ENCODE measurements at places on chromosomes 2 and 18. TPM values are rescaled to one million over a fixed set of nuclear protein-coding genes. Genes with fewer than 3 reads are reported as not detected.

GRCh38 chr2:142915502-142915901 lies 38.0 kb downstream of the KYNU start:
- no peaks in the 10 kb centered on the region for H3K36me3 ChIP-seq
- DNase-seq = no peak
- no peak overlapping the region for H3K27ac ChIP-seq
- peaks cover 6% of the 10 kb centered on the region for H3K27me3 ChIP-seq

GRCh38 chr18:24600076-24600654 lies 139.7 kb downstream of the HRH4 start:
- peak; percentile 31 for DNase-seq
- peaks cover 18% of the 10 kb centered on the region for H3K27me3 ChIP-seq
- no peak overlapping the region for H3K27ac ChIP-seq
- H3K4me1 ChIP-seq = no peaks in the 10 kb centered on the region

- no peak for DNase-seq
- H3K27ac ChIP-seq = no peak overlapping the region
- no peaks in the 10 kb centered on the region for H3K36me3 ChIP-seq
- H3K27me3 ChIP-seq = no peaks in the 10 kb centered on the region
- no peak overlapping the region for H3K4me3 ChIP-seq
- no peaks in the 10 kb centered on the region for H3K4me1 ChIP-seq
Observed at GRCh38 chr2:100718065-100718629, 101.8 kb upstream of the NPAS2 start.

GRCh38 chr2:179850188-179850587 lies 11.2 kb downstream of the ZNF385B start:
- no peak overlapping the region for H3K4me3 ChIP-seq
- no peaks in the 10 kb centered on the region for H3K4me1 ChIP-seq
- no peak overlapping the region for H3K27ac ChIP-seq
- H3K27me3 ChIP-seq = peaks cover 6% of the 10 kb centered on the region
- no peak for DNase-seq
- H3K36me3 ChIP-seq = no peaks in the 10 kb centered on the region

GRCh38 chr2:134999521-134999920 lies 47.7 kb downstream of the MAP3K19 start:
- no peak overlapping the region for H3K27ac ChIP-seq
- DNase-seq = no peak
- no peaks in the 10 kb centered on the region for H3K36me3 ChIP-seq

DNA sequence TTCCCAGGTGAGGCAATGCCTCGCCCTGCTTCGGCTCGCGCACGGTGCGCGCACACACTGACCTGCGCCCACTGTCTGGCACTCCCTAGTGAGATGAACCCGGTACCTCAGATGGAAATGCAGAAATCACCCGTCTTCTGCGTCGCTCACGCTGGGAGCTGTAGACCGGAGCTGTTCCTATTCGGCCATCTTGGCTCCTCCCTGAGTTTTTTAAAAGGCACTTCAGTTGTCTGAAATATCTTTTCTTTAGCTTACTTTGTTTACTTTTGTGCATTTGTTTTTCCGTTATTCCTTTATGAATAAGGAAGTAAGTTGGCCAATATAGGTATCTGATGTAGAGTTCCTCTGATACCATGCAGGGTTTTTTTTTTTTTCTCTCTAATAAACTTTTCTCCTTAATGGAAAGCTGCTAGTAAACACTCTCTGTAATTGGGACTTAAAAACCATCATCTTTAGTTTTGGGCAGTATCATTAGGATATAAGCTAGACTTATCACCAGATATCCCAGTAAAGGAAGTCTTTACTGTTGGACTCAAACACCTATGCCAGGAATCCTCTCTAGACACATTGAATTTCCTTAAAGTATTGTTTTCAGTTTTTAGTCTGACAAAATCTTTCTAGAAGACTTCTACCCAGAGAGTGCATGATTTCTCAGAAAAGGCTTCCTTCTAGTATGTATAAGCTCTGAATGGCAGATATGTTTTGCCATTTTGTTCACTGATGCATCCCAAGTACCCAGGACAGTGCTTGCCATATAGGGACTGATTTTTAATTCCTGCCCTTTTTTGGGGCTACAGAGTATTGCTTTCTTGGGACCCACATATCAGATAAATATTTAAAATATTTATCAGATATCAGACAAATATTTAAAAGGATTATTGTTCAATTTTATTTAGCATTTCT lies 35.8 kb upstream of the DYSF start:
- peak overlapping the region; percentile 93 for H3K27ac ChIP-seq
- peak overlapping the region; percentile 77 for H3K4me3 ChIP-seq
- H3K4me1 ChIP-seq = peaks cover 11% of the 10 kb centered on the region
- no peaks in the 10 kb centered on the region for H3K27me3 ChIP-seq
- H3K36me3 ChIP-seq = peaks cover 13% of the 10 kb centered on the region
- peak; percentile 18 for DNase-seq

GRCh38 chr2:106892048-106892447 lies 6.1 kb upstream of the ST6GAL2 start:
- H3K4me3 ChIP-seq = no peak overlapping the region
- H3K27ac ChIP-seq = no peak overlapping the region
- DNase-seq = no peak
- peaks cover 15% of the 10 kb centered on the region for H3K27me3 ChIP-seq
- H3K4me1 ChIP-seq = peaks cover 2% of the 10 kb centered on the region

GRCh38 chr2:144115739-144116291 lies 404.1 kb downstream of the ZEB2 start:
- no peak for DNase-seq
- H3K27me3 ChIP-seq = no peaks in the 10 kb centered on the region
- H3K36me3 ChIP-seq = peaks cover 2% of the 10 kb centered on the region

GRCh38 chr2:147016181-147016580 lies 828.6 kb upstream of the ACVR2A start:
- H3K4me1 ChIP-seq = no peaks in the 10 kb centered on the region
- DNase-seq = no peak
- H3K27ac ChIP-seq = no peak overlapping the region
- peaks cover under 1% of the 10 kb centered on the region for H3K27me3 ChIP-seq
- no peaks in the 10 kb centered on the region for H3K36me3 ChIP-seq

- H3K4me3 ChIP-seq = no peak overlapping the region
- no peak for DNase-seq
- peaks cover 16% of the 10 kb centered on the region for H3K36me3 ChIP-seq
Observed at GRCh38 chr2:12300927-12301326, 415.8 kb upstream of the TRIB2 start.

DNA sequence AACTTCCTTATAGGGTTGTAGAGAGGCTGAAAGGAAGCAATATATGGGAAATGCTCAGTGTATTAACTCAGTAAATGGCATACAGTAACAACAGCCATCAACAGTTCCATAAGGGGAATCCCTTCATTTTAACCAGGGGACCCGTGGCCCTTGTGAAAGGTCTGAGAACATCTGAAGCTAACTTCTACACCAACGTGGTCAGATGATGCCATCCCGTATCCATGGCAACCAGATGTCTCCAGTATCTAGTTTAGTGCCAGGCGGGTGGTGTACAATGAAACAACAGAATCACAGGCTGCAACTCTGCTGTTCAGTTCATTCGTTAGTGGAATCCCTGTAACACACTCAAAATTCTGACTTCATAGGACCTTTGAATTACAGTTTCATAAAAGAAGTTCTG lies 162.3 kb downstream of the TGIF1 start:
- H3K36me3 ChIP-seq = no peaks in the 10 kb centered on the region
- H3K4me1 ChIP-seq = peaks cover 27% of the 10 kb centered on the region
- no peak overlapping the region for H3K4me3 ChIP-seq
- peak; percentile 17 for DNase-seq

DNA sequence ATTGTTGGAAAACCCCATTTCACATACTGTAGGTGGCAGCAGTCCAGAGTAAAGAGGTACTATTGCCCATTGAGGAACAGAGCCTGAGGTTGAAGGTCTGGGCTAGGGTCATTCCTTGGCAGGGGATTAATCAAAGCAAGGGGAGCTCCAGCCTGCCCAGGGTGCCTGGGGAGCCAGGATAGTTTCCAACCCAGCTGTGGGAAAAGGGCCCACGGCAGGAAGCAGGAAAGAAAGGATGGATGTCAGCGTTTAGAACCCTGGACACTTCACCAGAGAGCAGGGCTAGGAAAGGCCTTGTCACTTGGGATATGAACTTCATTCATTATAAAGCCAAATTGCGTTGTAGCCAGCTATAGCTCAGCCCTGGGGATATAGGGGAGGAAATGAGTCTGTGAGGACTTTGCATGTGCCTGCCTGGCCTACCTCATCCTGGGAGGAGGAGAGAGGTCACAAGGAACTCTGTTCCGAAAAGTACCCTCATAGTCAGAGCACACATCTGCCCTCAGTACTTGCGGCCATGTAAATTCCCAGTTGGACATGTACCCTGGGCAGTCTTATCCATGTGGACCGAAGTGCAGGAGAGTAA lies 140.2 kb upstream of the COPS8 start:
- H3K4me1 ChIP-seq = no peaks in the 10 kb centered on the region
- H3K36me3 ChIP-seq = no peaks in the 10 kb centered on the region
- H3K27ac ChIP-seq = no peak overlapping the region
- DNase-seq = no peak
- H3K27me3 ChIP-seq = peaks cover 3% of the 10 kb centered on the region

DNA sequence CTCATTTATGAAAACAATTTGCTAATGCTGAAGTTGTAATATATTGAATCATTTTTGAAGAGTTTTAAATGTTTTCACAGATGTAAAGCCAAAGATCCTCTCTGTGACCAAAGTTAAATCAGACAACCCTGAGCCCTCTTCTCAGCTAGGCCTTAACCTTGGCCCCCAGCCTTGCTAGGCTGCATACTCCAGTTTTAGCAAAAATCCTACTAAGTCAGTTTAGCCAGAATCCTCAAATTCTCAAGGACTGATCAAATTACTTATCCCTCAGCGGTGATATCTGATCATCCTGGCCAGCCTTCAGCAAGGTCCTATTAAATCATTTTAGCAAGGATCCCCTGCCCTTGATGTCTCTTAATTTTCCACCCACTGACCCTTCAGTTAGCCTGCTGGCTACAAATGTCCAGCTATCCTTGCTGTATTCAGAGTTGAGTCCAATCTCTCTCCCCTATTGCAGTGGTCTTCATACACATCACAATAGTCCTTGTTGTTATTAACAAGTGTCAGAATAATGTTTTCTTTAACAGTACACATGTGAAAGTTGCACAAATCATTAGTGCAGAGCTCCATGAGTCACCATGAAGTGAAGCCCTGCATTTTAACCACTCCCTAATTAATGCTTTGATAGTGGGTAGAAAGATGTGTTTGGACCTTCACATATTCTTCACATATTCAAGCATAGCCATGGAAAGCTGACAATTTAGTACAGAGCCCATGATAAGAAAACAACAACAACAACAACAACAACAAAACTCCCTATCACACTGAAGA lies 206.4 kb downstream of the NBAS start:
- no peak for DNase-seq
- H3K36me3 ChIP-seq = peaks cover 38% of the 10 kb centered on the region
- no peaks in the 10 kb centered on the region for H3K4me1 ChIP-seq
- no peak overlapping the region for H3K27ac ChIP-seq
- no peak overlapping the region for H3K4me3 ChIP-seq

GRCh38 chr18:39571511-39571910 lies 2005.9 kb upstream of the CELF4 start:
- H3K4me3 ChIP-seq = no peak overlapping the region
- H3K36me3 ChIP-seq = no peaks in the 10 kb centered on the region
- no peaks in the 10 kb centered on the region for H3K4me1 ChIP-seq

DNA sequence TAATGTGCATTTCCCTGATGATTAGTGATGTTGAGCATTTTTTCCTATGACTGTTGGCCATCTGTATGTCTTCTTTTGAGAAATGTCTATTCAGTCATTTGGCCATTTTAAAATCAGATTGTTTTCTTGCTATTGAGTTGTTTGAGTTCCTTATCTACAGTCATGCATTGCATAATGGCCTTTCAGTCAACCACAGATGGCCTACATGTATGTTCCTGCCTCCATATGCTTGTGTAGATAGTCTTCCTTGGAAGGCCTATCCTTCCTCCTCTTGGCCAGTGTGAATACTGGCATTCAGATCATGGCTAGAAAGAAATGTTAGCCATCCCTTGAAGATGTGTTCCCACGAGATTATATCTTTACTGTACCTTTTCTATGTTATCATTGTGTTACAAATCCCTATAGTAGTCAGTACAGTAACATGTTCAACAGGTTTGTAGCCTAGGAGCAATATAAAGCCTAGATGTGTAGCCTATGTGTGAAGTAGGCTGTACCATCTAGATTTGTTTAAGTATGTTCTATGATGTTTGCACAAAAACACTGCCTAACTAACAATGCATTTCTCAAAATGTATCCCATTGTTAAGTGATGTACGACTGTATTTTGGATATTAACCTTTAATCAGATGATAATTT lies 65.6 kb upstream of the CD302 start:
- no peak for DNase-seq
- H3K36me3 ChIP-seq = peaks cover 55% of the 10 kb centered on the region
- H3K27ac ChIP-seq = no peak overlapping the region
- H3K27me3 ChIP-seq = no peaks in the 10 kb centered on the region
- H3K4me1 ChIP-seq = peaks cover 2% of the 10 kb centered on the region

The ITPRIPL1 gene
- total RNA-seq = 33.3 TPM

The KCNS3 gene
- not detected for total RNA-seq

The ERFE gene
- total RNA-seq = not detected

The KIF5C gene
- 6.0 TPM for total RNA-seq

The TBR1 gene
- not detected for total RNA-seq

The CPLX4 gene
- not detected for total RNA-seq

The POTEJ gene
- not detected for total RNA-seq

The COL3A1 gene
- total RNA-seq = not detected

Measured in activated CD4-positive, alpha-beta T cell treated with anti-CD3 and anti-CD28 coated beads, Interleukin-2, amount 10 ng/mL, durations not matched to agents 7 days and 5 days (primary cell).